Aorta (tissue), 5 donors: ENCODE measurements at places on chromosomes 12 and 14. TPM values are rescaled to one million over a fixed set of nuclear protein-coding genes. Genes with fewer than 3 reads are reported as not detected.

- no peak for DNase-seq
Observed at GRCh38 chr14:99431986-99432385, 48.7 kb downstream of the SETD3 start.

GRCh38 chr14:96079066-96079465 is 39.9 kb downstream of the C14orf132 start:
- no peak for DNase-seq

- DNase-seq, result no peak
Observed at GRCh38 chr12:32446316-32447119, 47.2 kb downstream of the FGD4 start.

Gene USP44
- total RNA-seq, result 1.6 TPM

GRCh38 chr14:49193332-49194065 is 392.7 kb downstream of the RPS29 start:
- no peak for DNase-seq

Gene PTPRB
- total RNA-seq, result 53.2 TPM

Gene KRT77
- total RNA-seq, result not detected

DNA sequence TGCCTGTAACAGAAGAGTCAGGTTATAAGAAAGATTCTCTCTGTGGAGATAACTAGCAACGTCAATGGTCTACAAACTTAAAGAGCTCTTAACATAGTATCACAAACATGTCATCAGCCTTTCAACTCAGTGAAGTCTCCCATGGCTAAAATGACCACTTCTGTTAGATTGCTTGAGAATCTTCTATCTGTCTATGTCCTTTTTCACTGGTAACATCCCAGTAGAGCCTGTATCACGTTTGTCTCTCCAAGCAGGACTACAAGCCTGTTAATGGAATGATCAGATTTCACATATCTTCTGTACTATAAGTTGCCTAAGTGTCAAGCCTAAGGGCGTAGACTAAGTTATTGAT is 50.7 kb downstream of the SLC2A13 start:
- no peak for DNase-seq

GRCh38 chr12:14960548-14961465 is 594 bp downstream of the ARHGDIB start:
- DNase-seq, result no peak

Gene CCDC177
- total RNA-seq, result not detected

- no peak for DNase-seq
Observed at GRCh38 chr14:71523630-71524319, 408.5 kb upstream of the RGS6 start.

Gene SLC4A8
- 1.4 TPM for total RNA-seq
